ENCODE measurements at places on chromosomes 11 and 22. TPM values are rescaled to one million over a fixed set of nuclear protein-coding genes. Genes with fewer than 3 reads are reported as not detected.

Gene MS4A3
- not detected for total RNA-seq

Gene MRGPRD
- not detected for total RNA-seq

Gene ZP1
- total RNA-seq, result not detected

DNA sequence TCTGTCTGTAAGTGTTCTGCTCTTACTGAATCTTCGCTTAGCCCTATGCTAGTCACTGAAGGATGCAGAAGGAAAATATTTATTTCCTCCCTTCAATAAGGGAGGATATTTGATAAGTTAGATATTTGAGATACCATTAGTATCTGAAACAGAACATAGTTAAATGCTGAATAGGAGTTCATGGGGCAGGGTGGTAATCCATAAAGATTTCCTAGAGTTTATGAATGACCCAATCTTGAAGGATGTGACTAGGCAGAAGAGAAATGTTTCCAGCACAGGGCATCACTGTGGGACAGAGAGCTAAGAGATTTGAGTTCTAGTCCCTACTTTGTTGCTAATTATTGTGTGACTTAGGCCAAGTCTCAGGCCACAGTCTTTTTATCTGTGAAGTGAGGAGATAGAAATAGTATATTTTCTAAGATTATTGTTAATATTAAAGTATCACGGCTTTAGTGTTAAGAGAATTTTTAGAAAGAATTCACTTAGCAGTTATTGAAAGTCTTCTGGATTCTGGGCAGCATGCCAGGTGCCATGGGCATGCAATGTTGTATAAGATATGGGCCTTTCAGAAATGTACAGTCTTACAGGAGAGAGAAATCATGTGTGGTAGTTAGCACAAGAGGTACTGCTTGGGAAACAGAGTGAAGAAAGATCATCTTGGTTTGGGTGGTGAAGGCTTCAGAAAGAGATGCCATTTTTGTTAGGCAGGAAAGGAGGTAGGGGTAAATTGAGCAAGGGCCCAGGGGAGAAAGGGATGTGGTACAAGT, 24.0 kb downstream of the SWAP70 start:
- H3K4me1 ChIP-seq, result peaks cover 3% of the 10 kb centered on the region
- no peak overlapping the region for H3K27ac ChIP-seq
- no peak for DNase-seq
- H3K4me3 ChIP-seq, result no peak overlapping the region

Measured in H1 (cell line).